ENCODE measurements at places on chromosomes 3 and 15.
A peak's percentile ranks its signal among the peaks of the same experiment; 100 is the strongest.

DNA sequence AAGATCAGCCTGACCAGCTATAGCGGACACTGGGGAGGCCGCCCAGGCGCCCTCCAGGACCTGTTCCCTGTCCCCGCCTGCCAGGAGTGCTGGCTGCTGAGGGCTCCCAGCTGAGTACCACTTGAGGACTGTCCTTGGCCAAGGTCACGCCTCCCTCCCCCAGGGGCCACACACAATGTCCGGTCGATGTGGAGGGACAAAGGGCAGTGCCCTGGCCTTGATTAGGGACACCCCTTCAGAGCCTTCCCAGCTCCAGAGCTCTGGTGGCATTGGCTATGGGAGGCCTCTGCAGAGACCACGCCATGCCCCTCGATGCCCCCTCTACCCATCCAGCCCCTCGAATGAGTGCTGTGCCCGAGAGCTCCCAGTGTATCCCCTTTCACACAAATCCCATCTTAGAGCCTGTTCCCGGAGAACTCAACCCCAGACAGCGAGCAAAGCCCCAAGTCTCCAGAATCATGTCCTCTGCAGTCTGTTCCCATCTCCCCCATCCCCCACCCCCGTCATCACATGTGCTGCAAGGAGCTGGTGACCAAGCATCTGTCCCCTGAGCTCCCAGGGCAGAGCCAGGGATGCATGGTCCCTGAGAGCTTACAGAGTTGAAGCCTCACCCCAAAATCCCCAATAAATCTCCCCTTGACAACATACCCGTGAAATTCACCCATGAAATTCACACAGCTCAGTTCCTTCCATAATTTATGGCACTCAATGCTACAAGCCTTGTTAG, 158.9 kb downstream of the NUP210 start:
- no peaks in the 10 kb centered on the region for H3K36me3 ChIP-seq
- H3K27me3 ChIP-seq: no peaks in the 10 kb centered on the region
- no peak overlapping the region for H3K4me3 ChIP-seq
- H3K4me1 ChIP-seq: no peaks in the 10 kb centered on the region

DNA sequence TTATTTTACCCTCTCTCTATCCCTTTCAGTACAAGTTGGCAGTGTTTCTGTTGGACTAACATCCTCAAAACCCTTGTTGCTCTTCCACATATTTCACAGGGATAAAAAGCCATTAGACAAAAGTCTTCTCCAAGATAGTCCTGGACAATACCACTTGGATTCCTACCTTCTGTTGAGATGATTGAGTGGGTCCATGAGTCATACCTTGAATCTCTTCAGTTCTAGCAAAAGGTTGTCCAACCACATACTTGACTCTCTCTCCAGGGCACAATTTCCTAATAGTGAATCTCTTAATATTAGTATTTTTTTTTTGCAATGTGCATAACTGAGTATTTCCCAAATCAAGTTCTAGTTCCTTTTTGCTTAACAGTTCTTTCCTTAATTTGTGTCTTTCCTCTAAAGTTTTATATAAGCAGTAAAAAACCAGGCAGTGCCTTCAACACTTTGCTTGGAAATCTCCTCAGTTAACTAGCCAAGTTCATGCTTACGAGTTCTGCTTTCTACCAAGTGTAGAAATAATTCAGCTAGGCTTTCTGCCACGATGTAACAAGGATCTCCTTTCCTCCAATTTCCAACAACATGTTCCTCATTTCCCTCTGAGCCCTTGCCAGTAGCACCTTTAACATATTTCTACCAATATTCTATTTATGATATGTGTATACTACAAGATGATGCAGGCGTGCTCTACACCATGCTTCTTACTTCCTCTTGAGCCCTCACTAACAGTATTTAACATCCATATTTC, 68.3 kb upstream of the NEO1 start:
- H3K27ac ChIP-seq: no peak overlapping the region
- no peaks in the 10 kb centered on the region for H3K36me3 ChIP-seq
- DNase-seq: no peak
- H3K4me1 ChIP-seq: no peaks in the 10 kb centered on the region
- H3K4me3 ChIP-seq: no peak overlapping the region

- H3K27ac ChIP-seq: peak overlapping the region; percentile 55
- no peak overlapping the region for H3K4me3 ChIP-seq
- peaks cover 8% of the 10 kb centered on the region for H3K4me1 ChIP-seq
Measured at GRCh38 chr3:40020689-40021088, 211.3 kb downstream of the MYRIP start.

- no peaks in the 10 kb centered on the region for H3K27me3 ChIP-seq
- peak; percentile 58 for DNase-seq
- H3K27ac ChIP-seq: peak overlapping the region; percentile 5
- H3K4me3 ChIP-seq: no peak overlapping the region
Measured at GRCh38 chr3:4996223-4996765, 17.1 kb downstream of the BHLHE40 start.

DNA sequence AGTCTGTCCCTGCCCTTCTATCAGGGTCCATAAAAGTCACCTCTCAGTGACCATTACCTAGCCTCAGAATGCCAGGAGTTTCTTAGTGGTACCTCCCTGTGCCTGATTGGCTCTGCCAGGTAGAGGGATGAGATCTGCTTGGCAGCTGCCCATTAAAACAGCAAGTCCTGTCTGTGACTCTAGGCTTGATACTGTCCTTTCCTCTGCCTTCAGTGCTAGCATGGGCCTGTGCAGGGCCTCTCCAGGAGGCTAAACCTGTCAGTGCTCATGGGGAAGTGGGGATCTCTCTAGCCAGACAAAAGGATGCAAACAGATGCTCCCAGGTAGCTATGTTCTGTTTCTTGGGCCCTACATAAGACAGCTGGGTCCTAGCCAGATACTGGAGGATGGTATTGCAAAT, 10.0 kb upstream of the MANF start:
- H3K4me3 ChIP-seq: no peak overlapping the region
- H3K27me3 ChIP-seq: no peaks in the 10 kb centered on the region
- no peak for DNase-seq
- H3K4me1 ChIP-seq: no peaks in the 10 kb centered on the region

GRCh38 chr15:49898575-49899283, 220.3 kb downstream of the ATP8B4 start:
- H3K27me3 ChIP-seq: no peaks in the 10 kb centered on the region
- H3K27ac ChIP-seq: peak overlapping the region; percentile 37
- H3K36me3 ChIP-seq: no peaks in the 10 kb centered on the region

DNA sequence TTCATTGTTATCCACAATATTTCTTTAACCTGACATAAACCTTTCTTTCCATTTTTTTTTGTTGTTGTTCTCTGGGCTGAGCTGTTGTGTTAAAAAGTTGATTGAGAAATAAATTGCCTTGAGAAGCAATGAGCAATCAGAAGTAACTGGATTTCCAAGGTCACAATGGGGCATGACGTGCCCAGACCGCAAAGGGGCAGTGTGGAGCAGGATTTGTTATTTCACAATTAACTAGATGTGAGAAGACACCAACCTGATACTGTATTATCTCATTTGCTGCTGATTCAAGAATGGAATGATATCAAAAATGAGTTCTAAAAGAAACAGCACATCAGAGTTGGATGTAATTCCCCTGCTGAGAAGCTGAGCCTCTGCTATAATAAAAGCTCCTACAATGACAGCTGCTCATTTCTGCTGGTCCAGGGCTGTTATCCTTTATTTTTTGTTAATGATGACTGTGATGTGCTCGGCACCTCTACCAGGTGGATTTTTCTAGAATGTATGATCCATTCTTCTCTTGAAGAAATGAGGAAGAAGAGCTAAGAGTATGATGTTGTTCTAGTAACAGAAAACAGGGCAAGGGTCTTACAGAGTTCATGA, 28.1 kb downstream of the CPNE4 start:
- H3K27me3 ChIP-seq: no peaks in the 10 kb centered on the region
- no peaks in the 10 kb centered on the region for H3K36me3 ChIP-seq
- DNase-seq: no peak
- H3K4me3 ChIP-seq: no peak overlapping the region
- H3K4me1 ChIP-seq: no peaks in the 10 kb centered on the region
- H3K27ac ChIP-seq: no peak overlapping the region

- no peak overlapping the region for H3K27ac ChIP-seq
- DNase-seq: no peak
- H3K4me3 ChIP-seq: no peak overlapping the region
- no peaks in the 10 kb centered on the region for H3K4me1 ChIP-seq
- H3K27me3 ChIP-seq: no peaks in the 10 kb centered on the region
Measured at GRCh38 chr3:89521328-89521727, 413.9 kb downstream of the EPHA3 start.

DNA sequence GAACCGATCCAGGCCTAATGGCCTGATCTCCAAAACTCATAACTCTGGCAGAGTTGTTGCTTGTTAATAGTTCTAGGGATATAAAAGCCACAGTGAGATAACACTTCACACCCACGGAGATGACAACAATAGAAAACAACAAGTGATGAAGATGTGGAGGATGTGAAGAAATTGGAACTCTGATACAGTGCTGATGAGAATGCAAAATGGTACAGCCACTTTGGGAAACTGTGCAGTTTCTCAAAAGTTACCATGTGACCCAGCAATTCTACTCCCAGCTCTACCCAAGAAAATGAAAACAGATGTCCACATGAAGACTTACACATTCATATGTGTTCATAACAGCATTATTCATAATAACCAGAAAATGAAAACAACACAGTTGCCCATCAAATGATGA, 3.8 kb downstream of the CMTM7 start:
- no peak overlapping the region for H3K27ac ChIP-seq
- H3K4me1 ChIP-seq: peaks cover 13% of the 10 kb centered on the region
- H3K4me3 ChIP-seq: no peak overlapping the region
- H3K36me3 ChIP-seq: no peaks in the 10 kb centered on the region

GRCh38 chr3:38297947-38298711, 16.0 kb downstream of the SLC22A14 start:
- no peaks in the 10 kb centered on the region for H3K36me3 ChIP-seq
- H3K27me3 ChIP-seq: no peaks in the 10 kb centered on the region
- H3K4me3 ChIP-seq: no peak overlapping the region
- no peak for DNase-seq

DNA sequence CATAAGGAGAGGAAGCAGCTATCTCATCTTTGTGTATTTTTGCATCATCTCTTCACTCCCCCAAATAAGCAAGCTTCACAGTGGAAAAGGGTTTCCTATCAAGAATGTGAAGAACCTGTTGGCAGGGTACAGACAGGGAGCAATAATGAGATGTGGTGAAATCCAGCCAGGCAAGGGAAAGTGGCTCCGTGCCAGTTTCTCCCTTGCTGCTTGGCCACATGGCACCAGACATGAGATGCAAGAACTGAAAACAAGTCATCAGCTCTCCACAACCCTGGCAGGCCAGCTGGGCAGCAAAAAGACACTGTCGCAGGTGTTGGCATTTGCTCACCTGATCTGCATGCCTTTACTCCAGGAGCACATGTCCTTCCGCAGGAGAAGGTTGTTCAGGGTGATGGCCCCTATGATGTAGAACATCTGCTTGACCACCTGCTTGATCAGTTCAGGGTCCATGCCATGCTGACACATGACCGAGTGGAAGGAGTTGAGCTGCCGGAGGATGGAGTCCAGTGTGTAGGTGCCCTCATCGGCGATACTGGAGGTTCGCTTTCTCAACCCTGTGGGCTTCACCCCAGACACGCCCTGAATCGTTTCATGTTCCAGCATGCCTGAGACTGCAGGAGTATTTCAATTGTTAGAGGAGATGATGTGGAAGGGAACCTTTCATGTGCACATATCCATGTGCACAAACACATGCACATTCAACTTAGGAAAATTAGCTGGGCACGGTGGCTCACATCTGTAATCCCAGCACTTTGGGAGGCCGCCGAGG, 23.3 kb upstream of the MYO5C start:
- no peak overlapping the region for H3K4me3 ChIP-seq
- peak overlapping the region; percentile 7 for H3K27ac ChIP-seq
- no peak for DNase-seq
- peaks cover 50% of the 10 kb centered on the region for H3K36me3 ChIP-seq
- H3K4me1 ChIP-seq: no peaks in the 10 kb centered on the region
- H3K27me3 ChIP-seq: no peaks in the 10 kb centered on the region

DNA sequence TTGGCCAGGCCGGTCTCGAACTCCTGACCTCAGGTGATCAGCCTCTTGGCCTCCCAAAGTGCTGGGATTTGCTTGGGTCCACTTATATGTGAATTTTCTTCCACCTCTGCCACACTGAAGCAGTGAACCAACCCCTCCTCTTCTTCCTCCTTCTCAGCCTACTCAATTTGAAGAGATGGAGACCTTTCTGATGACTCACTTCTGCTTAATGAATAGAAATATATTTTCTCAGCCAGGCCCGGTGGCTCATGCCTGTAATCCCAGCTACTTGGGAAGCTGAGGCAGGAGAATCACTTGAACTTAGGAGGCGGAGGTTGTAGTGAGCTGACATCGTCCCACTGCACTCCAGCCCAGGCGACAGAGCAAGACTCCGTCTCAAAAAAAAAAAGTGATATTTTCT, 46.8 kb upstream of the GATM start:
- H3K27me3 ChIP-seq: no peaks in the 10 kb centered on the region
- H3K4me1 ChIP-seq: no peaks in the 10 kb centered on the region
- no peak overlapping the region for H3K27ac ChIP-seq
- no peaks in the 10 kb centered on the region for H3K36me3 ChIP-seq
- no peak for DNase-seq

DNA sequence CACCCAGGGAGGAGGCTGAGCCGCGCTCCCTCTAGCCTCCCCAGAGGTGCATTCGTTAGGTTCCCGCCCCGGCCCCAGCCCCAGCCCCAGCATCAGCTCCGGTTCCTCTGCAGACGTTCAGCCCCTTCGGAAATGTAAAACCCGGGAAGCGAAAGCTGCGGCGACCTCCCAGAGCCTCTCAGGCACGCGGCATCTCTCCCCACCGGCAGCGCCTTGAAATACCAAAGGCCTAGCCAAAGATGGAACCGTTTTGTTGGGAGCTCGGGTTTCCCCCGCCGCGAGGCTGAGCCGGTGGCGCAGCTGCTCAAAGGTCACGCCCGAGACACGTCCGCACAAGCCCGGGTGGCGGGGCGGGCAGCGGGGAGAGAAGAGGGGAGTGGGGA, 77.8 kb upstream of the HES1 start:
- H3K27ac ChIP-seq: no peak overlapping the region
- no peaks in the 10 kb centered on the region for H3K27me3 ChIP-seq
- peak overlapping the region; percentile 39 for H3K4me3 ChIP-seq
- H3K4me1 ChIP-seq: peaks cover 10% of the 10 kb centered on the region
- DNase-seq: peak; percentile 62

All from right atrium auricular region (tissue), 2 donors.